ENCODE measurements at places on chromosomes 3 and 15. TPM values are rescaled to one million over a fixed set of nuclear protein-coding genes. Genes with fewer than 3 reads are reported as not detected.

DNA sequence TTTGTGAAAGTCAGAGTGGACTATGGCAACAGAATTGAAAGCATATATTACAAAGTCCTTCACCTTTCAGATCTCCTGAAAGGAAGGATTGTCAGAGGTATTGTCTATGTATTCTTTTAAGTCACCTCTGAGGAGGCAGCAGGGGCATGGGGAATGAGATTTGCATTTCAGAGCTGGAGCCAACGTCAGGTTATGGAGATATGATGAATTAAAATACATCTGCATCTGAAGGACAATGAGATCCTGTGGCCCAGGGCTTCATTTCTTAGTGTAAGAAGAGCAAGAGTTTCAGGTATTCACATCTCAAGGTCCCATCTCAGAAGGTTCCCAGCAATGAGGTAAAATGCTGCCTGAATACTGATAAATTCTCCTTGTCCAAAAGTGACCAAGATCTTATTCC, 695.8 kb downstream of the TUSC7 start:
- ATAC-seq, result no peak

DNA sequence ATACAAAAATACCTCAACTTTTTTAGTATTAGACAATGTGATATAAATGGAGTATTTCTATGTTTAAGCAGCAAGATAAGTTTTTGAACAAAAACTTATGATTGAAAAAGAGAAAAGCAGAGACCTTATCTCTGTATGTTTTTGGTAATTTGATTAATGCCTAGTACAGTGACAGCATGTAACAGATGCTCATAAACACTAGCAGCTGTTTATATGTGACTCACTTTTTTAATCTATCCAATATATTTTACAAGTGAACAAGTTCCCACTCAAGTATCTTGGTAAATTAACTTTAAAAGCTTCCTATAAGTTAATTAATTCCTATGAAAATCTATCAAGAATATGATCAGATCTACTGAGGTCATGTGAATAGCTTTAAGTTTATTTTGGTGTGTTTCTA, 55.1 kb downstream of the NGLY1 start:
- ATAC-seq, result no peak

GRCh38 chr3:31312400-31312799, 220.3 kb upstream of the STT3B start:
- ATAC-seq, result no peak

NMNAT3 gene
- 0.76 TPM for total RNA-seq

CFAP100 gene
- not detected for total RNA-seq
